Right ventricle myocardium superior (tissue), 1 donor: ENCODE measurements at places on chromosomes 12 and 14.
A peak's percentile ranks its signal among the peaks of the same experiment; 100 is the strongest.

GRCh38 chr12:109343677-109344076 lies 4.0 kb upstream of the MYO1H start:
- DNase-seq = no peak

DNA sequence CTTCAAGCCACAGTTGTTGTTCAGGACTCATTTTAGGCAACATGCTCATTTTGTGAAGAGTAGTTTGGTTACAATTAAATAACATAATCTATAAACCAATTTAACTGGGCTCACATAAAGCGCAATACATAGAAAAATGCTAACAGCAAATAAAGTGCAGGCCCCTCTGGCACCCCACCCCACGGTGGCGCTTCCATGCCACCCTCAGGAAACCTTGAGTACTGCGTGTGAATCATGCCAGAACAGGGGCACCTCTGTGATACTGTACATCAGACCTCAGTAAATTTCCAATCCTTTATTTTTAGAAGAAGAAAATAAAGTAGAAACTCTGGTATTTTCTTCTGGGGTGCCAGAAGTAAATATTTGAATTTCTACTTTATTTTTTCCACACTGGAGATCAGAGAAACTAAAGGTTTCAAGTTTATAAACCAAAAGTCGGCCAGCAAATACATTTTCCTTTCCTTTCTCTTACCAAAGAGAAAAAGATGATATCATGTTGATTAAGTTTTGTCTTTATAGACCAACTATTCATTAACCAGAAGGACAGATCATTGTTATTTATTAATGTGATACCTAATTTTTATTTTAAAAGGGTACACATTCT lies 316.8 kb downstream of the PAWR start:
- DNase-seq = no peak

- DNase-seq = no peak
These were observed 72.0 kb upstream of the SEL1L start for GRCh38 chr14:81605660-81606059.

DNA sequence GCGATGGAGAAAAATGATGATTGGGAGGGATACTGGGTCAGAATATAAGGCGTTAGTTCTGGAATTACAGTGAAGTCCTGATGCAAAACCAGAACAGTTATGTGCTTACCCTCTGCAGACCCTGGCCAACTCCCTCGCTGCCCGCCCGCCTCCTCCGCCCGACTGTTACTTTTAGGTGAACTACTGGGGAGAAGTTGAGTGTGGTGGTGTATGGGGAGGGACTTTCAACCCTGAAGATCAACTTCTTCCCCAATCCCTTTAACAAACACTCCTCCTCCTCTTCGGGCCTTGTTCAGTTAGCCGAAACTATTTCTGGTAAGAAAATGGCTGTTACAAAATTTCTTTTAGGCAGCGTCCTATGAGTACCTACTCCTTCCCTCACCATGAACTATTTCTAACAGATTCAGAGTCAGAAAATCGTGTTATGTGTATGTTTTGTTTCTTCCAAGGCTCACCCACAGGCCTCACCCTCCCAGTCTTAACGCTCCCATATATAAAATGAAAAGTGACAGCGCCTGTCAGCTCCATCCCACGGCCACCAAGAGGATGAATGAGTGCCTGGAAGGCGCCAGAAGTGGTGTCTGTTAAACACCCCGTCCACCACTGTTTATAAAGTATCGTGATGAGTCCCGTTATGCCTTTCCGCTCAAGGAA lies 1.3 kb downstream of the FBXO33 start:
- DNase-seq = no peak

GRCh38 chr12:89029961-89030360 lies 322.3 kb downstream of the DUSP6 start:
- DNase-seq = no peak

- no peak for DNase-seq
These were observed 63.9 kb downstream of the IPO8 start for GRCh38 chr12:30631740-30632139.

- DNase-seq = peak; percentile 59
These were observed 37.0 kb downstream of the KDM2B start for GRCh38 chr12:121543786-121544185.
